ENCODE measurements at places on chromosomes 7 and 10.

DNA sequence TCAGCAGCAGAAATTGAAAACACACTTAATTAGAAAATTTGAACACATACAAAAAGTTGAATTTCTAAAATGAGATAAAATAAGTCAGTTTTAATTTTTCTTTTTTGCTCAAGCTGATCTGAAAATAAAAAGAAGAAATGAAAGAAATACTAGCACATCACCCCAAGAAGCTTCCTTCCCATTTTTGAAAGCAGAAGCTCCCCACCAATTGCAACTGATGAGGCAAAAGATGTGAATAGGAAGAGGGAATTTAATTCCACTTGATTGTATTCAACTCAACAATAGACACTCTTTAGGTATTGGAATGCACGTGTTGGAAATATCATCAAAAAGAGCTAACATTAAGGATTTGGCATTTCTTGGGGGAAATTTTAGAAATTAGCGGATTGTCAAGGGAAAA, 175.8 kb downstream of the TRIL start:
- DNase-seq, result no peak

DNA sequence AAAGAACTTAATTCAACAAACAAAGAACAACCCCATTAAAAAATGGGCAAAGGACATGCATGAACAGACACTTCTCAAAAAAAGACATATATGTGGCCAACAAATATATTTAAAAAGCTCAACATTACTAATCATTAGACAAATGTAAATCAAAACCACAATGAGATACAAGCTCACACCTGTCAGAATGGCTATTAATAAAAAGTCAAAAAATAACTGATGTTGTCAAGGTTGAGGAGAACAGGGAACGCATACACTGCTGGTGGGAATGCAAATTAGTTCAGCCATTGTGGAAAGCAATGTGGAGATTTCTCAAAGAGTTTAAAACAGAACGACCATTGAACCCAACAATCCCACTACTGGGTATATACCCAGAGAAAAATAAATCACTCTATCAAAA, 19.1 kb downstream of the ZFAND4 start:
- no peak for DNase-seq

GRCh38 chr10:85902051-85902450, 464.5 kb downstream of the GRID1 start:
- no peak for DNase-seq

DNA sequence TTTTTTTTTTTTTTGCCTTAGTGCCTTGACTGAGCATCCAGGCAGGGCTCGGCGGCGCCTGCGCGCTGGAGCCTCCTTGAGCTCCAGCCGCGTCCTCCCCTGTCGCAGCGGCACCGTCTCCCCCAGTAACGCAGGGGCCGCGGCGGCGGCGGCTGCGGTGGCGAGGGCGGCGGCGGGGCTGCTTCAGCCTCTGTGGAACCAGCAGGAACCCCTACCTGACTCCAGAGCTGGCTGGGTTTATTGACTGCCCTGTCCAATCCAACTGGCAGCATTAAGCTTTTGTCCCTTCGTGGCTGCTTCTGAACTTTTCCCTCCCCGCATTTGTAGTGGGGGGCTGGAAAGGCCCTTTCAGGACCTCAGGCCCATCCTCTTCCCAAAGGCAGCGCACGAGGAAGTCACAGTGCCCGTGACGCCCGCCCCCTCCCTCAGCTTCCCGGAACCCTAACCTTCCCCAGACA, at the start of gene GPR85:
Gene GPR85 (minus strand): TSS at position 397 of the 458 bp plus-strand sequence. CDS start 2,106 bp downstream, outside the sequence.
- DNase-seq, result peak; percentile 96

- DNase-seq, result no peak
Measured at GRCh38 chr10:131630772-131631258, 270.0 kb upstream of the PPP2R2D start.
